ENCODE measurements at places on chromosomes 4 and X.
A peak's percentile ranks its signal among the peaks of the same experiment; 100 is the strongest.

DNA sequence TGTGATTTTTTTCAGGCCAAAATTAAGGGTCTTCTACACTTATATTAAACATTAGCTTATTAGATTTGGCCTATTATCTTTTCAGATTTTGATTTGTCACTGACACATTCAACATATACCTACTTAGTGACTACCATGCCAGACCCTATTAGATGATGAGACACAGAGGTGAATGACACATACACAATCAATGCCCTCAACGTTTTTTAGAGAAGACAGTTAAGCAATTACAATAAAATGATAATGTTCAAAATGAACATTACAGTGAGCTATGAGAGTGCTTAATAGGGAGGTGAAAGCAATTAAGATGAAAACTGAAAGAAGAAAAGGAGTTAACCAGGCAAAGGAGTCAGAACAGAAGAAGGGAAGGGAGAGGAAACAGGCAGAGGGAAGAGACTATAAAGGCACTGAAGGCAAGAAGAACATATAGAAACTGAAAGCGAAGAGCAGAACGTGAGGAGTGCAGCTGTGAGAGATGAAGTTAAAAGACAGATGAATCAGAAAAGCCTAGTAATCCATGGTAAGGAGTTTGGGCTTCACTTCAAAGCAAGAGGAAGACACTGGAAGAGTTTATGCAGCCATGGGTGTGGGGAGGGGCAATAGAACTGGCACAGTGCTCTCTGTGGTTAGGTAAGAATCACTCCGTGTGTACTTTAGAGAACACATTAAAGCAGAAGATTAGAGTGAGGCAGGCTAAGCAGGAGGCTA, 119.0 kb downstream of the REELD1 start:
- peak; percentile 92 for DNase-seq

DNA sequence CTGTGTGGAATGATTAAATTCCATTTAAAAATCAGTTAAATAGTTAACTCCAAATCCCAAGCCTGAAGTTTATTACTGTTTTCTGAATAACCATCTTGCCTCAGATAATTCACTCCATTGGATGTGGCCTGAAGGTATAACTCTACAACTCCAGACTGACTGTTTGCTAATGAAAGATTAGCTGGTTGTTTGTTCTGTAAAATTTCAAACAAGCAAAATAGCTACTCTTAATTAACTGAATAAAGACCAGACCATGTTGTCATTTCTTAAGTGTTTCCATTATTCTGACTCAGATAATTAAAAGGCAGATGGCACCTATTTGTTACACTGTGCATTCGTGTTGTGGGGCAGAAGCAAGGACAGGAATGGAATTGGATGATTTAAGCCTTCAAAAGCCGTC, 78.5 kb upstream of the DDIT4L start:
- no peak for DNase-seq

DNA sequence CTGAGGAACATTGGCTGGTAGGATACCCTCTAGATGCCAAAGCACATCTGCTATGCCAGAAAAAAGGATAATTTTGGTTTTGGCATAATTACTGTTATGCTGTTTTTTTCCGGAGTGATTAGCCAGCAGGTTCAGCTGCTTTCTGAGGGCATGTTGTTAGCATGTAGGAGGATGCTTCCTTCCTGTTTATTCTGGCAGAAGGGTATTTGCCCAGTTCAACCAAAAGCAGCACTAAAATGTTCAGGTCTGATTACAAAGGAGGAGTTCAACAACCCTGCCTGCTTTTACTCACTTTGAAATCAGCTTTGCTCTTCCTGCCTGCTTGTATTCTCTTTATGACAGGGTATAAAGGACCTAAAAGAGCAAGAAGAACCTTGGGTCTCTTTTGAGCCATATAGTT, 21.9 kb downstream of the ERCC6L start:
- no peak for DNase-seq

- no peak for DNase-seq
These were observed 18.3 kb downstream of the BLOC1S4 start for GRCh38 chr4:6734165-6734786.

- peak; percentile 3 for DNase-seq
These were observed 2329.9 kb downstream of the ARAP2 start for GRCh38 chr4:33914386-33914785.

- no peak for DNase-seq
These were observed 443.7 kb upstream of the ATOH1 start for GRCh38 chr4:93384887-93385286.

DNA sequence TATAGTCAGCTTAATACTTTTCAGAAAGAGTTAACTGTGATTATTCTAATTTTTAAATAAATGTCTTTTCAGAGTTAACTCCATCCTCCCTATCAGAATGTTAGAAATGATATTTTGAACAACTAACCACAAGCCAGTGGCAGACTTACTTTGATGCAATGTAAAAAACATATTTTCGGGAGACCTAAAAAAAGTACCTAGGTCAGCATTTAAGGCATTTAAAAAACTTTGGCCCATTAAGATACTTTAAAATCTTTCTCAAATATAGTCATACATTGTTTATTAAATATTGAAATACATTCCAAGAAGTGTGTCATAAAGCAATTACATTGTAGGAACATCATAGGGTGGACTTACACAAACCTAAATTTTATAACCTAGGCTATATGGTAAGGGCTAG, 426.1 kb downstream of the PABPC4L start:
- no peak for DNase-seq

DNA sequence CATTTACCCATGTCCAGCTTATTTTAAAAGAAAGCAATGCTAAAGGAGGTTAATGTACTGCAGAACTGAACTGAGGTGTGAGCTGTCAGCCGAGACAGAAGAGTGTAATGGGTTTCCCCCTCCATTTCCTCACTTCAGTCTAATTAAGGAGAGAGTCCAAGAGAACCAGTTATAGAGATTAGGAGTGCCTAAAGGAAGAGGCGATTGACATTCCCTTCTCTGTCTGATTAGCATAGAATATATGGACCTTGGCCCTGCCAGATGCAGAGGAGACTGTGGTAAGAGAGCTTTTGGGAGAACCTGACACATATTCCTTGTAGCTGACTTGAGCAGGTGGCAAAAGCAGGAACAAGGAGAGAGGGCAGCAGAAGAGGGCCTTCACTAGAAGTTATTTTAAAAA, 137.5 kb upstream of the INPP4B start:
- no peak for DNase-seq

DNA sequence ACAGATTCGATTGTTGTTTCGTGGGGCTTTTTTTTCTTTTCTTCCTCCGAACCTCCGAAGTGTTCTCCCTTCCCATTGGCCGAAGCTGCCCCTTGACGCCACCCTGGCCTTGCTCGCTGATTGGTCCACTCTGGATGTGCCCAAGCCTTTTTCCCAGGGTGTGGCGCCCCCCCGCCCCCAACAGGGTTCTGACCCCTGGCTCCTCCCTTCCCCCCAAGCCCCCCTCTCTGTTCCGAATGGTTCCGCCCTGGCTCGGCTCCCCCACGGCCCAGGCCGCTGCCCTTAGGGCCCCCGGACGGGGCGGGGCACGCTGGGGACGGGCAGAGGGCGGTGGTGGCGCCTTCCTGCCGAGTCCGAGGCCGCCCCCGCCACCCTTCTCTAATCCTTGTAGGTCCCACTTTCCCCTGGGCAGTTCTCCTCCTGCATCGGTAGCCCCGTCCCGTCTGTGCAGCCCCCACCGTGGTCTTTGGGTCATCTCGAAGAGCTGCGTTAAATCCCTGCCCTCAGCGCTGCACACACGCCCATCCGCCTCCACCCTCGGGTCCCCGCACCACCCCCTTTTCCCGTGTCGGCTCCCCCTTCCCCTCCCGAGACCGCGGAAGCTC, 25.5 kb downstream of the UTP14A start:
- DNase-seq, result peak; percentile 92

DNA sequence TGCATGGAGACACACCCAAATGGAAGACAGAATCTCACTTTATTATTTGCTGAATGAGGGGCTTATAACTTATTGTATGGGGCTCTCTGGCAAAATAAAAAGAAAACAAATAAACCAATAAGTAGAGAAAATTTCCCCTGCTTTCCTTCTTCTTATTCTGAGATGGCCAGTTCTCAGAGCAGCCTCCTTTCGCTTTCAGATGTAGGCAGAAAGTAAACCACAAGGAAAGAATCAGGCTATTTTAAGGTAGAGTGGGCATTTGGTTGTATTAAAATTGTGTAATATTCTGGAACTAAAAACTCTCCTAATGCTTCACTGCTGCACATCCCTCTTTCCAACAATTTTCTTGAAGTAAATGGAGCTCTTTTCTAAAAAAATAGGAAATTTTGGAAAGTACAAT, 241.8 kb downstream of the GALNTL6 start:
- no peak for DNase-seq

GRCh38 chrX:150405576-150405975, 42.5 kb downstream of the MAMLD1 start:
- no peak for DNase-seq

DNA sequence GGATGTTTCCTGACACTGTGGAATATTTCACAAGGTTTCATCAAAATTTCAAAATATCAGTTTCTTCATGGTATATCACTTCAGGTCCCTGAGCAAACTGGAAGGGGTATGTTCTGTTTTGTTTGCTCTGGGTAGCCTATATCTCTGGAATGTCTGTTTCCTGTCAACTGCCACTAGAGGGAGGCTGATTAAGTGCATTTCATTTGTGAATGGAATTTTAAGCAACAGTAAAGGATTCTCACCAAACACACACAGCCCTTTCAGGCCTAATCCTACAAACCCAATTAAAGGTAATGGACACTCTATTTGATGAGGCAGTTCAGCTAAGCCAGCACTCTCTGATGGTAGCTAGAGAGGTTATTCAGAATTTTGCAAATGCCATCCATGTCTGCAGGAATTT, 307.1 kb downstream of the TEX13A start:
- DNase-seq, result peak; percentile 14

- no peak for DNase-seq
These were observed 221.2 kb downstream of the SPRY1 start for GRCh38 chr4:123617791-123618190.

DNA sequence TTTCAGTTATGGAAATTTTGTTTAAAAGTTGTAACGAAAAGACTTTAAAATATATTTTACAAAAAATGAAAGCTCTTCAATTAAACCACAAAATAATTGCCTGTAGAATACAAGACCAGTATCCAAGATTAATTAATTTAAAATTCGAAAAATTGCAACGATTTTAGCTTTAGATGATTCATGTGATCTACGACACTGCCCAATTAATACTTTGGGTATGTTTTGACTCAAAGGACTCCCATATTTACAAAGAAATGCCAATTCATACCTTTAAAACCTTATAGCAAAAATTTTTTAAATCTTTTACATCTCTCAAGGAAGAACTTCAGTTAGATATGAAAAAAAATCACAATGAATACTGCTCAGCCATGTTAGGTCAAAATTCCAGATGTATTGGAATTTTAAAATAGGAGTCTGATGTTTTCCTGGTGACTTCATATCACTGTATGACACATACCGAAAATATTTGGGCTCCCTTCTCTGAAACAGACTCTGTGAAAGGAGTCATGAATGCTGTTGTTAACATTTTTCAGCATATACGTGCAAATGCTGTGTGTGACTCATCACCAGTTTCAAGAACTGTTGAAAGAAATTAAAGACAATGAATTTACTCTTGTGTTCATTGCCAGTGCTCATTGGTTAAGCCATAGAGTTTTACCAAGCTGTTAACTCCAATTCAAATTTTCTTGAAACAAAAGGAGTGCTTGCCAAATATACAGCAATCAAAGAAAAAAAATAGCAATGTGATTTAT, 13.8 kb upstream of the SMS start:
- DNase-seq, result peak; percentile 96

GRCh38 chrX:109696146-109696740, 36.8 kb downstream of the ACSL4 start:
- no peak for DNase-seq

DNA sequence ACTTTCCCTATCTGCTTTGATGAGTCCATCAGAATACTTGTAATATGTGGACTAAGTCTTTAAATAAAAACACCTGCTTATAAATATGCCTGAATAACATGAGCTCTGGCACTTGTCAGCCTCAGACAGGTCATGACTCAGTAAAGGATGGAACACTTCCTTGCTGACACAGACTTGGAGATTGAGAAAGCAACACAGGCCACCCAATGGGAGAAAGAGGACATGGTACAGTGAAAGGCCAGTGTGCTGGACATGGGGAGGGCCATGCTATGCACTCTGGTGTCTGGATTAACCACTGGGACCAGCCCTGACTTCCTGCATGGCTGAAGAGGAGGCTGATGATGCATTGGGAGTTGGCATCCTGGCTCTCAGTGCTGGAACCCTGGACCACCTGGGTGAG, 149.5 kb downstream of the DHRSX start:
- peak; percentile 97 for DNase-seq

DNA sequence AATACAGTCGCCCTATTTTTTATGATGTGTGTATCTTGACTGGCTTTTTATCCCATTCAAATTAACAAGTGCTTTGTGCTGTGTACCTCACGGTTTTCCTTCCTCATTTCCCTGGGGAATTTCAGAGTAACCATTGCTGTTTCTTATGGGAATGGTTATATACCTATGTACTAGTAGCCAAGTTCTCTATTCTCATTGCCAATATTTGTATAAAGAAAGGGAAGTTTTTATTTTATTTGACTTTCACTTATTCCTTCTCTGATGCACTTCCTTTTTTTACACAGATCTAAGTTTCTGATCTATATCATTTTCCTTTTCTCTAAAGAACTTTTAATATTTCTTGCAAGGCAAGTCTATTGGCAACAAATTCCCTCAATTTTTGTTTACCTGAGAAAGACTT, 181.3 kb downstream of the SOWAHB start:
- DNase-seq, result no peak

- DNase-seq, result peak; percentile 58
These were observed 7.1 kb downstream of the NHSL2 start for GRCh38 chrX:71917621-71918343.

DNA sequence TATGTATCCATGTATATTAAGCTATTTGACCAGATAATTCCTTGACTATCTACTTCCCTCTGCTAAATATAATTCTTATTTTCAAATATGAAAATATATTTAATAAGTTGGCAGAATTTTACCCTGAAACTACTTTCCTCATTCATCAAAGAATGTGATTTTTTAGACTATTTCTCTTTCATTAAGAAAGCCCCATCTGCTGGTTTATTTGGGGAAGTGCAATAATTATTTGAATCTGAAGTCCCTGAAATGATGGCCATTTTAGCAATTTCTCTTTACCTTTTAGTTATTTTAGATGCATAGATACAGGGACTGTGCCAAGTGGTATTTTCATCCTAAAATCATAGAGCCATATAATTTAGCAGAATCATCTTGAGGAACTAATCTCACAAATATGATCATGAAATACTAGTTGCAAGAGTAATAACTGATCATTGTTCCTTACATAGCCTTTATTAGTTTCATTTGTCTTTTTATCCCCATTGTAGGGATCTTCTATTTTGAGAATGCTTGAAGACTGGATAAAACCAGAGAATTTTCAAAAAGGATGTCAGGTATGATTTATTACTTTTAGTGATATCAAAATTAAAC, 39.0 kb downstream of the ENPEP start:
- DNase-seq, result peak; percentile 47

DNA sequence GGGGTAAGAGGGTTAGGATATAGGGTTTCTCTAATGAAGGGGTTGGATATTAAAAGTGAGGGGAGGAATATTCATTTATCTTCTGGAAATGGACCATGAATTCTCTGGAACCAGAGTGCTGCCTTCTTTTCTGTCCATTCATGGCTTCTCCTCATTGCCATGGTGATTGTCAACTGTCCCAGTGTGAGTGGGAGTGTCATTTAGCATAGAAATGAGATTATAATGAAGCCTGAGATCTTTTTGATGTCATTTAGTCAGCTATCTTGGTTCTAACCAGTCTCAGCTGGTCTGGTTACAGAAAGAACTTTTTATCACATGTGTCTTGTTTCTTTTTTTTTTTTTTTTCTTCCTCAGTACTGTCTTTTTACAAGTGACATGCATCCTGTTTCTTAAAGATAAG, 497.3 kb upstream of the PITX2 start:
- DNase-seq, result no peak

All from fibroblast of mammary gland (primary cell).